ENCODE measurements at places on chromosomes 12 and 14. TPM values are rescaled to one million over a fixed set of nuclear protein-coding genes. Genes with fewer than 3 reads are reported as not detected.
A peak's percentile ranks its signal among the peaks of the same experiment; 100 is the strongest.

Gene LPAR5
- polyA plus RNA-seq: 0.17 TPM

Gene FAIM2
- not detected for polyA plus RNA-seq

GRCh38 chr12:45987340-45987727 is 3.0 kb downstream of the SCAF11 start:
- DNase-seq: no peak

DNA sequence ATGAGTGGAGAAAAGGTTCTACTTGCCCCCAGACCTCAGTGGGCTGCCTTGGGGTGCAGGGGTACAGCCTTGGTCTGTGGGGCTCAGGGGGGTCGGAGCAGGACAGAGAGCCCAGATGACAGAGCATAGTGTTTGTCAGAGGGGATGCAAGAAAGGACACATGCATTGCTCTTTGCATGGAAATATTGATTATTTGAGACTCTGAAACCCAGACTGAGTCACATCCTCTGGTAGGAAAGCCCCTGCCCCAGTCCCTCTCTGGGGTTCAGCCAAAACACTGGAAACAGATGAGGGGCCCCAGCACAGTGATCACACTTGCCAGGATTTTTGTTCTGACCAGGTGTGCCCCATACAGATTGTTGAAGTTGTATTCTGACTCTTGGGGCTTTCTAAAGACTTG is 1094.4 kb downstream of the BCL11B start:
- DNase-seq: no peak

- DNase-seq: peak; percentile 10
Measured at GRCh38 chr14:89325299-89325883, 91.6 kb downstream of the FOXN3 start.

GRCh38 chr12:111761099-111761498 is 5.6 kb upstream of the ALDH2 start:
- DNase-seq: no peak

DNA sequence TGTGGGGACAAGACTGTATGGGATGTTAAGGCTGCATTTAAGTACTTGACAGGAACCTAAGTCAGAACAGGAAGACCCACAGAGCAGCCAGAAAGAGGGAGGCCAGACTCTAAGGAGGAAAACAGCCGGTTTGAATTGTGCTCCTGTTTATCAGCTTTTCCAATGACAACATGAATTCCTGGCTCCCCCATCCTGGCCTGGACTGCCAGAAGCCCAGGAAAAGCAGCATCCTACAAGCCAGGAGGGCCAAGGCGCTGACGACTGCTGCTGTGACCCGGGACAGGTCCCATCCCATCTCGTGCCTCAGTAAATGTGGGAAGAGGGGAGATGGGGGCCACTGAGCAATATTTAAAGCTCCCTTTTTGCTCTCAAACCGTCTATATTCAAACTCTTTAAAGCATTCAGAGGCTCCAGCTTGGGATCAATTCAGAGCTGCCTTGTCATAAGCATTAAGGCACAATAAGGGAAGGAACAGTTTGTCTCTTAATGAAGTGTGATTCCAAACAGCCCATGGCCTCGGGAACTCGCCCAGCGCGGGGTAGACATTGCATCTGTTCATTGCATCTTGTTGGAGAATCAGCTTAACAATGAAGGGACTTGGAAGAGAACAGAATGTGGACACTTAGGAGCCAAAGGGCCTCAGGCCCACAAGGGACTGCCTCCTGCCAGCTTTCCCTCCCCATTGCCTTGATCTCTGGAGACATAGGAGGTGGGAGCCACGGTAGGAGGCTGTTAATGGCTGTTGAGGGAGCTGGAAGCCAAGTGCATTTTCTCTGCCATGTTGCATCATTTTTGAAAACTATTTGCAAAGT is 49.6 kb downstream of the CMKLR1 start:
- DNase-seq: no peak
